HTR-8/SVneo (cell line): ENCODE measurements at places on chromosomes 1 and 21.

GRCh38 chr1:2039251-2039650 is 11.0 kb upstream of the PRKCZ start:
- no peak for DNase-seq

GRCh38 chr1:230684146-230684545 is 29.8 kb downstream of the AGT start:
- no peak for DNase-seq

DNA sequence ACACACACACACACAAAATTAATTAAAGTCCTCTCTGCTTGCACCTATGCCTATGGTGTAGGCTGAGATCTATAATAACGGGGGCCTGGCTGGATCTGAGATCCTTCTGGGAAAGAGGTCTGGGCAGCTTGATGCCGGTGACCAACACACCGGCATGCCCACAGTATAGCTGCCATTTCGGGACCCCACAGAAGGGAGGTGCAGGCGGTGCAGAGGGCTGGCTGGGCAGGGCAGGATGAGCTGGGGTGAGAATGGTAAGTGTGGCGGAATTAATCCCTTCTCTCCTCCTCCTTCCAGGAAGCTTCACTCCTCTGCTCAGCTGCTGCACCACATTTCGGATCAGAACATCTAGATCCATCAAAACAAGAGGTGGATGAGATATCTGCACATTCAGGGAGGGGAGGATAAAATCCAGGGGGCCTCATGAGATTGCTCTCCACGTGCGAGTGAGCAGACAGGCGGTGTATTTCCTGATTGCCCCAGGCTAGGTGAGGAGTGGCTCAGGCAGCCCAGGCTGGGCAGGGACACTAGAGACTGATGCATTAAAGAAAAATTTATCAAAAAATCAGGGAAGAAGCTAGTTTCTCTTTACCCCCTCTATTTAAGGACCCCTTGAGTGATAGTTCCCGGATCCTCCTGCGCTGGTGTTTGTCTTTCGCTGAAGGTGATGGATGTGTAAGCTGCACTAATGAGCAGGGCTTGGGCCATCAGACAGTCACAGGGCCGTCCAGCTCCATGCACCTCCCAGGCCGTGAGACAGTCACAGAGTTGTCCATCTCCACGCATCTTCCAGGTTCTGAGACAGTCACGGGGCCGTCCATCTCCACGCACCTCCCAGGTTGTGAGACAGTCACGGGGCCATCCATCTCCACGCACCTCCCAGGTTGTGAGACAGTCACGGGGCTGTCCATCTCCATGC is 449.9 kb downstream of the PTPRU start:
- no peak for DNase-seq

DNA sequence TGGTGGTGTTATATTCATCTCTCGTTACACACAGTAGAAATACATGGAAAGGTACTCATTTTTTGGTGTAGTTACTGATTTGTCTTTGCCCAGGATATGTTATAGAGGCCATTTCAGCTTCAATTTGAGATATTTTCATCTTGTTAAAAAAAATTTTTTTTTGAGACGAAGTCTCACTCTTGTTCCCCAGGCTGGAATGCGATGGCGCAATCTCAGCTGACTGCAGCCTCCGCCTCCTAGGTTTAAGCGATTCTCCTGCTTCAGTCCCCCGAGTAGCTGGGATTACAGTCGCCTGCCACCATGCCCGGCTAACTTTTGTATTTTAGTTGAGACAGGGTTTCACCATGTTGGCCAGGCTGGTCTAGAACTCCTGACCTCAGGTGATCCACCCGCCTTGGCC is 19.0 kb downstream of the MORC3 start:
- no peak for DNase-seq

- no peak for DNase-seq
Measured at GRCh38 chr1:218444588-218444987, 99.5 kb downstream of the TGFB2 start.

GRCh38 chr1:72526926-72527325 is 244.6 kb upstream of the NEGR1 start:
- no peak for DNase-seq
